Stimulated activated CD8-positive, alpha-beta memory T cell treated with anti-CD3 and anti-CD28 coated beads, Interleukin-4, amount 100 ng/mL, for 1 hour (primary cell): ENCODE measurements at places on chromosomes 7 and 10.

DNA sequence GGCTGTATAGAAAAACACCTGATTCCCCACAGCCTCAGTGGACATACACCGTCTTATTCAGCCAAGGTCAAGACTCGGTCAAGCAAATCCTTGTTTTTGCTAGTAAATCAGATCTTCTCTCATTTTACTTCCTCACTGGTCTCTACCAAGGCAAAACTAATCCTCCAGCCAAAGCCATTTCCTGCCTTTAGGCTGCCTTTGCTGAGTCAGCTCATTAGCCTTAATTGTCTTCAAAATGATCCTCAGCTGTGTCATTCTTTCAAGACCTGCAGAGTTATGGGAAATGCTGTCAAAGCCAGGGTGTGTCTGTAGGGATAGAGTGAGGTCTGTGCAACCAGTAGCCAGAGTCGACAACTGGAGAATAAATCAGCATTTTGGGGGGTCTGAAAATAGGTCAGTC, 107.2 kb upstream of the FAM180A start:
- DNase-seq = no peak

GRCh38 chr10:13907570-13907969, 320.8 kb downstream of the PRPF18 start:
- no peak for DNase-seq

- DNase-seq = no peak
These were observed 133.3 kb downstream of the MPP7 start for GRCh38 chr10:28169525-28169924.

GRCh38 chr10:42984761-42985325, 92.0 kb upstream of the RET start:
- DNase-seq = no peak

DNA sequence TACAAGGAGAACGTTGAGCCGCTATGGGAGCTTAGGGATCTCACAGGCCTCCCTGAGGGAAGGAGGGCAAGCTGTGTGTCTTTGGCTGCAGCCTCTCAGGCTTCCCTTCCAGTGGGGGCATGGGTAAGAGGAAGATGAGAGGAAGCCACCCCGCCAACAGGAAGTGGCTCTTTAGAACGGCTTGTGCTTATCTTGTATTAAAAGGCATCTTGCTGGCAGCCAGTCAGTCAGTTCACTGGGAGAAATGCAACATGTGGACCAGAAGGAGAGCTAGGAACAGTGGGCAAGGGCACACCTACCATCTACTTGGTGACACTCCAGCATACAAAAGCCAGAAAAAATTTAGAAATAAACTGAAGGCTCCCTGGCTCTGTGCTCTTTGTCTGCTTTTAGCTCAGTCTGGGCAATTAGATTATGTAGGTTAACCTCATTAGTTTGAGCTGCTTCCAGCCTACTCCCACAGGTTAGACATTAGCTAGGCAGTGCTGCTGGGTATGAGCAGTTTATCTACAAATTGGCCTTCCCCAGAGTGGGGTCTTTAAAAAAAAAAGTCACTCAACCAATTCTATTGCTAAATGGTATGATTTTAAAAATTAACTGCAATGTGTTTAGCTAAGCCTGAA, 595.9 kb downstream of the KCNMA1 start:
- no peak for DNase-seq

DNA sequence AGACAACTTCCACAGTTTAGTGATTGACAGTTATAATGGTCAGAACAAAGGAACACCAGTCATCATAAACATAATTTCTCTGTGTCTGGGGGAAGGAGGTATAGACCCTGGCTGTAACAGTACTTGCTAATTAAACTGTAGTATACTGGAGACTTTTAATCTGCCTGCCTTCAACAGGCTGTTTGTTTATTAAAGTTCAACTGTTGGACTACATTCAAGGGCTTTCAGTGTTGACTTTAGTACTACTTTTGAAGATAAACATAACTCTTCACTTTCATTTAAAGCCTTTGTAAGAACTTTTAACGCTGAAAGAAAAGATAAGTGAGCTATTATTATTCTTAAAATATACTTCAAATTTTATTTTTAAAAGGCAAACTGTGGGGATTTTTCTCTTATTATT, 15.5 kb upstream of the PTTG1IP2 start:
- DNase-seq = no peak

DNA sequence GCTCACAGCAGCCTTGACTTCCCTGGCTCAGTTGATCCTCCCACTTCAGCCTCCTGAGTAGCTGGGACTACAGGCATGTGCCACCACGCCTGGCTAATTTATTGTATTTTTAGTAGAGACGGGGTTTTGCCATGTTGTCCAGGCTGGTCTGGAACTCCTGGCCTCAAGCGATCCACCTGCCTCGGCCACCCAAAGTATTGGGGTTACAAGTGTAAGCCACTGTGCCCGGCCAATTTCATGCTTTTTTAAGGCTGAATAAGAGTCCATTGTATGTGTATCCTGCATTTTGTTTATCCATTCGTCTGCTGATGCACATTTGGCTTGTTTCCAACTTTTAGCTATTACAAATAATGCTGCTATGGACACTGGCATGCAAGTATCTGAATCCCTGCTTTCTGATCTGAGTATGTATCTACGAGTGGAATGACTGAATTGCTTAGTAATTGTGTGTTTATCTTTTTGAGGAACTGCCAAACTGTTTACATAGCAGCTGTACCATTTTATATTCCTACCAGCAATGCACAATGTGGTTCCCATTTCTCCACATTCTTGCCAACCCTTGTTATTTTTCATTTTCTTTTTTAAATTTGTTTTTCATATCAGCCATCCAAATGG, 37.3 kb upstream of the TPST1 start:
- no peak for DNase-seq

DNA sequence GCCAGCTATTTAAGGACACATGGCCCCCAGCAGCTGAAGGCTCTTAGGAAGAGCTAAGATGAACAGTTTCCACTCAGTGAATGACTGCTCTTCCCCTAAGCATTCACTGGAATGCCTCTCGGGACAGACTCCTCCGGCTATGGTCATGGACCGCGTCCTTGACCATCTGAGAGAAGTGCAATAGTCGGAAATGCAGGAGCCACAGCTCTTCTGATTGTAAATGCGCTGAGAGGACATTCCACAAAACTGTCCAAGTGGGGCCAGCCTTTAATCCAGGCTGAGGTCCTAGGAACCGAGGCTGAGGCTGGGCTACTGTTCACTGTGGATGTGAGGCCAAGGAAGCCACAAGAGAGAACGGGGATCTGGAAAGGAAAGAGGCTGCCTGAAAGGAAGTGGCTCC, 162.0 kb upstream of the TMEM72 start:
- DNase-seq = no peak

GRCh38 chr7:157276731-157277562, 59.9 kb upstream of the DNAJB6 start:
- no peak for DNase-seq

- DNase-seq = no peak
These were observed 225.5 kb downstream of the SFMBT2 start for GRCh38 chr10:7185367-7185690.

DNA sequence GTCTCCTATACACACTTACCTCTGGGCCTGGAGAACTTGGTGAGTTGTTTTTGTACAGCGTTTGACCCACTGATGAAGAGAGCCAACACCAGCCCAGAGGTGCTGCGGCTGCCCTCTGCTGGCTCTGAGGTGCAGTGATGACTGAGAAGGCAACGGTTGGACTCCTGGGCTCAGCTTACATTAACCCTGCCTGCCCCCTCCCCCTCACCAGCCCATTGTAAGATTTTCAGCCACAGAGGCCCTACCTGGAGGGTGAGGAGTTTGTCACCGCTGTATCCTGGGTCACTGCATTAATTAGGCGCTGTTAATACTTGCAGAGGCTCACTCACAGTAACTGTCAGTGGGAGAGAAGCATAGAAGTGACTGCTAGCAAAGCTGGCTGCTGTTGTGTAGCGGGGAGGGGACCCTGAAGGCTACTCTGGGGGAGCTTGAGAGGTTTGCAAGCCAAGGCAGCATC, 19.0 kb upstream of the ANKRD2 start:
- peak; percentile 25 for DNase-seq

DNA sequence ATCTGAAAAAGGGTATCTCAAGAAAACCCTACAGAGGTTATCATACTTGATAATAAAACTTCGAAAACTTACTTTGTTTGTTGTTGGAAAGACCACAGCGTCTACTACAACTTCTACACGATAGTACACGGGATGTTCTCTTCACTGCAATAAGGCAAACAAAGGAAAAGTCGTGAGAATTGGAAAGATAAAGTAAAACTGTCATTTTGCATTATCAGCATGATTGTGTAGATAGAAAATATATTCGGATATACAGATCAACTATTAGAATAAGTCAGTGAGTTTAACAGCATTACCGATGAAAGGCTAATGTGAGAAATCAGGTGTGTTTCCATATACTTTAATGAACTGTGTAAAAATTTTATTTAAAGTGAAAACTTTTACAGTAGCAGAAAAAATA, 287.4 kb downstream of the KLF6 start:
- no peak for DNase-seq
